Caki2 (cell line): ENCODE measurements at places on chromosomes 7 and 10. TPM values are rescaled to one million over a fixed set of nuclear protein-coding genes. Genes with fewer than 3 reads are reported as not detected.

Gene CHAT
- not detected in 2 replicates for total RNA-seq

DNA sequence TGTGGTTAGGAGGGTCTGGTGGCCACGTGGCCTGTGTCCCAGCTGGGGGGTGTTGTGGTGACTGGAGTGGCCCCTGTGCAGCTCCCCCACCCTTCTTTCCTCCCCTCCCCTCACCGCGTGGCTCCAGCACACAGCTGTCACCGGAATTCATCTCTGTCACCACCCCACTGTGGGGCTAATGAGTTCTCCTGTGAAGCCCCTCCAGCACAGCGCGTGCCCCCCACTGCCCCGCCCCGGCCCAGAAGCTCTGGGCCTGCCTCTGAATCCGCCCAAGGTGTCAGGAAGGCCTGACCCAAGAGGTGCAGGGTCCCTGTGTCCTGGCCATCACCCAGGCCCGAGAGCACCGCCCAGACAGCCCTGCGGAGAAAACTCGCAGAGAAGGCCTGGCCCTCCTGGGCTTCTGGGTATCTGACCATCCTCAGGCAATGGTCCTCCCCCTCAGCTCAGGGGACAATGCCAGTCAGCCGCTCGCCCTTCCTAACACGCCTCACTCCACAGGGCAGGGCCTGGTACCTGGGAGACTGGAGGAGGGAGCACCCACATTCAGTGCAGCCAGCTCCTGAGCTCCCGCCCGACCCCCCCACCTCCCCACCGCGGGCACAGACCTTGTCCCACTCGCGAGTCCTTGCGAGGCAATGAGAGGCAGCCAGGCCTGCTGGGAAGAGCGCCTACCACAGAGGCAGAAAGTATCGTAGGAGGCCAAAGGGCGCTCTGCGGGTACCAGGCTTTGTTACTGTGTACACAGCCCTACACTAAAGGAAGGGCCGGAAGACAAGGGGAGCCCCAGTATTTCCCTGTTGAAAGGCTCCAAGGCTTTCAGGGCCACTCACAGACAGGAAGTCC, 38.2 kb downstream of the GBX1 start:
- no peak for DNase-seq

DNA sequence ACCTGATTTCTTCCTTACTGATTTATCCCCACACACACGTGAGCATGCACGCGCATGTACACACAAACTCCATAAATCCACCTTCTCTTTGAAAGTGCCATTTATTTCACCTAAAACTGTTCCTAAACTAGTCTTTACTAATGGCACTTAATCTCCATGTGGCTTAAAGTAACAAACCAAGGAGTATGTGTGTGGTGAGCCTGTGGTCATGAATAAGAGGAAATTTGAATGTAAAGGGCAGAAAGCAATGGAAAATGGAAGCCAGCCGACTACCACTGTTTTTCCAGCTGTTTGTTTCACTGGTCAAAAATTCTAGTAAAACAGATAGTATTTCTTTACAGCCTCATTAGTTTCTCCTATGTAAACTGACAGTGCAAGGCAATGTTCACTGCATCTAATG, 23.8 kb downstream of the SEMA3C start:
- DNase-seq: no peak

GRCh38 chr7:1402110-1402790, 57.0 kb downstream of the MICALL2 start:
- no peak for DNase-seq

DNA sequence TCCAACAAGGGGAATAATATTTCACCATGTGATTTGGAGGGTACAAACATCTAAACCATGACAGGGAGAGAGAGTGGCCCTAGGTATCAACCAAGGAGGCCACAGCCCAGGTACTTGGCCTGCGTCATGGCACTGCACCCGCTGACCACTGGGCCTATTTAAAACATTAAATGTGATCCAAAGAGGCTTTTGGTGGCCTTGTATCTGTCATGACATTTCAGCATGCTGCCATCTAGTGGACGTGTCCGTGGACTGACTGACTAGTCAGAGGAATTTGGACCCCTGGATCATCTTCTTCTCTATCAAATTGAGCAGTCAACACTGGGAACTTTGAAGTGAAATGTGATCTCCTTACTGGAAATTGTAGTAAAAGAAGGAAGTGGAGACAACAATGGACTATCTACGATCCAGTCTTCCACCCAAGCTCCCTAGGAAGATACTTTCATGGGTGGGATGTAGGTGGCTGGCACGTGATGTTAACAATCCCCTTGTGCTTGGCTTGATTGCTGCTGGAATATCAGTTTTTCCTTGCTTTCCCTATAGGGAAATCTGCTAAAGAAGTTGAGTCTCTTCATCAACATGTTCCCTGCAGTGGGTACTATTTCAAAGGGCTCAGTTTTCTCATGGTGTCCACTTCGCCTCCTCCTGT, 24.6 kb upstream of the ITGA8 start:
- DNase-seq: peak; percentile 22

DNA sequence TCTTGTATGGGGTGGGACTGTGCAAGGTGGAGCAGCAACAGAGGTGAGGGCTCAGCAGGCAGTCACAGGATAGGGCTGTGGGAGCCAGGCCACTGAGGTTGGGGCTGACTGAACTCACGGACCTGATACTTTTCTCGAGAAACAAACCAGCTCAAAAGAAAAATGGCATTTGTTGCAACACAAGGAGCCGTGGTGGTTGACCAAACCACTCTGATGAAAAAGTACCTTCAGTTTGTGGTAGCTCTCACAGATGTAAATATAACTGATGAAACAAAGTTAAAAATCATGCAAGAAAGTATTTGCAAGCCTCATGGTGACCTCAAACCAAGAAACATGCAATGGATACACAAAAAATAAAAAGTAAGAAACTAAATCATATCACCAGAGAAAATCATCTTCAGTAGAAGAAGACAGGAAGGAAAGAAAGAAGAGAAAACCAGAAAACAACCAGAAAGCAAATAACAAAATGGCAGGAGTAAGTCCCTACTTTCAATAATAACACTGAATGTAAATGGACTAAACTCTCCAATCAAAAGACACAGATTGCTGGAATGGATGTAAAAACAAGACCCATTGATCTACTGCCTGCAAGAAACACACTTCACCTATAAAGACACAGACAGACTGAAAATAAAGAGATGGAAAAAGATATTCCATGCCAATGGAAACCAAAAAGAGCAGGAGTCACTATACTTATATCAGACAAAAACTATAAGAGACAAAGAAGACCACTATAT, 48.9 kb upstream of the DUSP5 start:
- DNase-seq: no peak

DNA sequence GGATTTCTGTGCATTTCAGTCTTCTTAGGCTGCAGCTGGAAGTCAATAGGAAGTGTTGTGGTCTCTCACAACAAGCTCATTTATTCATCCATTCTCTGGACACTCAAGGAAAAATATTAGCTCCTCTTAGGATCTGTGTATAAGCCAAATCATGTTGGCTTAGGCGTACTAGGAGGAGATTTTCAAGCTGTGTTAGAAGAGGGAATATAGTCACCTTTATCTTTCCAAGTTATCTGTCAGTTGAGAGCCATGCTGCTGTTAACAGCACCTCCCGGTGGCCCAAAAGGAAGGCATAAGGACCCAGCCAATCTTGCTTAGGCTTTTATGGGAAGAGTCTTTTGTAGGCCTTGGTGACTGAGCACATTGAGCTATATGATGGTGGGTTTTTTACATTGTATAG, 220.0 kb downstream of the LRMDA start:
- peak; percentile 24 for DNase-seq

DNA sequence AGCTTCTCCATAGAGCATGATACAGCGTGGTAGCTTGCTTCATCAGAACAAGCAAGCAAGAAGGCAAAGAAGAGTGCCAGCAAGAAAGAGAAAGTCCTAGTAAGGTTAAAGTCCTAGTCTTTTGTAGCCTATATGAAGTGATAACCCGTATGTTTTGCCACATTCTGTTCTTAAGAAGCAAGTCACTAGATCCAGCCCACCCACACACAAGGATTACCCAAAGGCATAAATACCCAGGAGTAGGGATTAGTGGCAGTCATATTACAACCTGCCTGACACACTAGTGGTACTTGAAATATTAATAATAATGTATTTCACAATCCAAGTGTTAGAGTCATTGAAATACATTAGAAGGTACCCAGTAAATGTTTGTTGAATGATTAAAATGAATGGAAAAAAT, 285.5 kb downstream of the HPSE2 start:
- no peak for DNase-seq
